Fibroblast of pulmonary artery (primary cell): ENCODE measurements at places on chromosomes 1 and 21.

DNA sequence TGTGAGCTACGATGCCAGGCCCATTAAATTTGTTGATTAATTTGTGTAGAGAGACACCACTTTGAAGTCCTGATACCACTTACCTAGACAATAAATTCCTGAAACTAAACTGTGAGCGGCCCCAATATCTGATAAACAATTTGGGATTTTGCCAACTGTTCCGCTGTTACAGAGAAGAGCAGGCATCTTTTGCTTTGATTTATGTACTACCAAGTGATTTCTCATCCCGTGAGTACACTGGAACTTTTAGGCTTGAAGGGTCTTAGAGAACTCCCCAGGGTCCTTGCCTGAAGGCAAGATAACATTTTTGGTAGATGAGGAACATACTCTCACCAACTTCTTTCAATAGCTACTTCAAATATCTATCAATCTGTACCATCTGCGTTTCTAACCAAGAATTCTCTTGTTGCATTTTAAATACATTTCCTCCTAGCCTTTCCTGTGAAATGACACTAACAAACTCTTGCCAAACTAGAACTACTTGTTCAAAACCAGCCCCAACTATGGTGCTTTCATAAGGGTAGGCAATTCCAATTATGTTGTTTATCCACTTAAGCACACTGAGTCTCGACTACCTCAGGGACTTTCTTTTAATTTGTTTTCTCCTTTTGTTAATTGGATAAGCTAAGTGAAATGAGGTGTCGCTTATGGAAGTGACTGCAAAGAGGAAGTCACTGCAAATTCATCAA, 23.2 kb upstream of the SLC30A1 start:
- DNase-seq, result no peak

DNA sequence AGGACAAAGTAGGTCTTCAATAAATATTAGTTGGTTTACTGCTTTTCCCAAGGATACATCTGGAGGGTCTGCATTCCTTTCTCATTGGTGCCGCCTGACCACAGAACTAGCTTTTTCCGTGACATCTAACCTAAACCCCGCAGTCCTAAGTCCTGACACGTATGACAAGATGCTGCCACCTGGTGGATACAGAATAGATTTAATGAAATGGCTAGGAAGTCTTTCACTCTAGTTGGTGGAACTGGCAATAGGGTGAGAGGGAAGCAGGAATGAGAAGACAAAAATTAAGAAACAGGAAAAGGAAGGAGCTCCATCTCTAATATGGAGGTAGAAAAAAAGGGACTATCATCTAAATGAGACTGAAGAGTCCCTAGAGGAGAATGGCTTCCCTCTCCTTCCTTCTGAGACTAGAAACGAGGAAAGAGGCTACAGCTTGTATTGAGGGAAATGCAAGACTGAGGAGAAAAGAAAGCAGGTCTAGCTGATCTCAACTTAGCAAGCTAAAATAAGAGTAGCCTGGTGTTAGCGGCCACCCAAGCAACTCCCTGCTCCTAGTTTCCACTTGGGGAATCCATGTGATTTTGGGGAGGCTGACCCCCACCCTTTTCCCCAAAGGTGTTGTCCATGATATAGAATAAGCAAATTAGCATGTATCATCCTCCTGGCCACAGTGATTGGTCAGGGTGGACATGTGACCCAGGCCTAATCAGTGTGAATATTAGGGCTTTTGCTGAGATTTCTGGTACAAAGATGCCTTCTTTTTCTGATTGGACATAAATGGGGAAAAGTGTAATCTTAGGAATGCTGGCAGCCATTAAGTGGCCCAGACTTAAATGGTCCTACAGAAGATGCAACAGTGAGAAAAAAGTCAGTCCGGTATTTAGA, 5.9 kb downstream of the RFX5 start:
- peak; percentile 89 for DNase-seq

DNA sequence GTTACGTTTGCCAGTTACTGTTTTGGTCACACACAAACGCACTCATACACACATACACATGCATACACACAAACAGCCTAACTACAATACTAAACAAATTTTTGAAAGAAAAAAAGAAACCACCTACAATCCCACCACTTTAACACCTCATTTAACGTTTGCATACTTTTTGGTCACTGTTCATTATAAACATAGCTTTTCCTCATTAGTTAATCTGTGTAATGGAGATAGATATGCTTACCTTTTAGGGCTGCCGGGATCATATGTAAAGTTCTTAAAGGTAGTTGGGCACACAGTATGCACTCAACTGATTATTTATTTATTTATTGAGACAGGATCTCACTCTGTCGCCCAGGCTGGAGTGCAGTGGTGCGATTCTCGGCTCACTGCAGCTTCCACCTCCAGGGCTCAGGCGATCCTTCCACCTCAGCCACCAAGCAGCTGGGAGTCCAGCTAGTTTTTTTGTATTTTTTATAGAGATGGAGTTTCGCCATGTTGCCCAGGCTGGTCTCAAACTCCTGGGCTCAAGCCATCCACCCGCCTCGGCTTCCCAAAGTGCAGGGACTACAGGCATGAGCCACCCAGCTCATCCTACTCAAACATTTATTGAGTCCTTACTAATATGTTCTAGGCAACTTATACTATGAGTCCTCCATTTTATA, 677 bp upstream of the BCL10 start:
- no peak for DNase-seq

GRCh38 chr1:115325874-115326273, 12.2 kb downstream of the NGF start:
- peak; percentile 42 for DNase-seq

DNA sequence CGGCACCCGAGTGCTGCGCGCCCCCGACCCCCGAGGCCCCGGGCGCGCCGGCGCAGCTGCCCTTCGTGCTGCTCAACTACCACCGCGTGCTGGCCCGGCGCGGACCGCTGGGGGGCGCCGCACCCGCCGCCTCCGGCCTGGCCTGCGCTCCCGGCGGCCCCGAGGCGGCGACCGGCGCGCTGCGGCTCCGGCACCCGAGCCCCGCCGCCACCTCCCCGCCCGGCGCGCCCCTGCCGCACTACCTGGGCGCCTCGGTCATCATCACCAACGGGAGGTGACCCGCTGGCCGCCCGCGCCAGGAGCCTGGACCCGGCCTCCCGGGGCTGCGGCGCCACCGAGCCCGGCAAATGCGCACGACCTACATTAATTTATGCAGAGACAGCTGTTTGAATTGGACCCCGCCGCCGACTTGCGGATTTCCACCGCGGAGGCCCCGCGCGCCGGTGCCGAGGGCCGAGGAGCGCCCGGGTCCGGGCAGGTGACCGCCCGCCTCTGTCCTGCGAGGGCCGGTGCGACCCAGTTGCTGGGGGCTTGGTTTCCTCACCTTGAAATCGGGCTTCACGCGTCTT, 49.0 kb downstream of the SIM2 start:
- DNase-seq, result peak; percentile 42

DNA sequence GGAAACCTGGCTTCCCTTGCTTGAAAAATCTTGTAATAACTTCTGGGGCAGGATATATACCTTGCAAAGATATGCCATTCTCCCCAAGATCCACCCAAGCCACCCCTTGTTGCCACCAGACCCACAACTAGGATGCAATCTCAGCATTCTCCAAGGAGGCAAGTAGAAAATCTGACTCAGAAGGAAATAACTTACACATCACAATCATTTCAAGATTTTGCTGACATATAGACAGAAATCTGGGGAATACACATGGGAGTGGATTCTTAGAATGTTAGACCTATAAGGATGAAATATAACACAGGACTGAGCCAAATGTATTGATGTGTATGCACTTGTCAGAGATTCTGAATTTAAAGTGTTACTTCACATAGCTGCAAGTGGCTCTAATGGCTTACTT, 14.8 kb upstream of the ZDHHC18 start:
- no peak for DNase-seq

DNA sequence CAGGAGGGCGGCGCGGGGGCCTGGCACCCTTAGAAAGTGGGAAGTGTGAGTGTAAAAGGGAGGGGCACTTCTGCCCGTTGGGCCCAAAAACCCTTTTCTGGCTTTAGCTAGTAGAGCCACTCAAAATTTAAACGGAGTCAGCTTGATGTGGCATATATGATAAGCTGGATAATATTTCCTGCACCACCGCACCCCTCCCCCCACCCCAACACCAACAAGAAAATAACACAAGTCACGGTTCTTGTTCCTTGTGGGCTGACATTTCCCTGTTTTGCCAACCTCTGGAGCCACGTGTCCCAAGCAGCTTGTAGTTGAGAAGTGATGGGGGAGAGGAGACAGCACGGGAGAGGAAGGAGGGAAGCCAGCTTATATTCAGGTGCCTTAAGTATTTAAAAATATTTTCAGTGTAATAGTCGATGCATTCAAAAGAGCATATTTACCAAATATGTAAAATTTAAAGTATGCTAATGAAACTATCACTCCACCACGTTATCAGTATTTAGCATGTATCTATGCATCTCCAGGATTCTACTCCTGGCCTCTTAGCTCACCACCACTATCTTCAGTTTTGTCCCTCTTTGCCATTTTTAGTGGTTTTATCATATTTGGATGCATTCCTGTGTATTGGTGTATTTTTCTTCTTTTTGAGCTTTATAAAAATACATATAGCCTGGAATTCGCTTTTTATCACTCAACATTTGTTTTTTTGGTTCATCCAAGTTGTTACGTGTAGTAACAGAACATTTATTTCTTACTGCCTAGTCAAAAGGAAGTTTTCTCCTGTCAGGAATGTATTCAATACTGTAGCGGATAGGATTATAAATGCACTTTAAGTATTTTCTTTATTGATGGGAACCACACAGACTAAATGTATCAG, 773 bp upstream of the DDX59 start:
- peak; percentile 81 for DNase-seq

GRCh38 chr1:109138358-109138757, 24.4 kb downstream of the ELAPOR1 start:
- DNase-seq, result no peak

DNA sequence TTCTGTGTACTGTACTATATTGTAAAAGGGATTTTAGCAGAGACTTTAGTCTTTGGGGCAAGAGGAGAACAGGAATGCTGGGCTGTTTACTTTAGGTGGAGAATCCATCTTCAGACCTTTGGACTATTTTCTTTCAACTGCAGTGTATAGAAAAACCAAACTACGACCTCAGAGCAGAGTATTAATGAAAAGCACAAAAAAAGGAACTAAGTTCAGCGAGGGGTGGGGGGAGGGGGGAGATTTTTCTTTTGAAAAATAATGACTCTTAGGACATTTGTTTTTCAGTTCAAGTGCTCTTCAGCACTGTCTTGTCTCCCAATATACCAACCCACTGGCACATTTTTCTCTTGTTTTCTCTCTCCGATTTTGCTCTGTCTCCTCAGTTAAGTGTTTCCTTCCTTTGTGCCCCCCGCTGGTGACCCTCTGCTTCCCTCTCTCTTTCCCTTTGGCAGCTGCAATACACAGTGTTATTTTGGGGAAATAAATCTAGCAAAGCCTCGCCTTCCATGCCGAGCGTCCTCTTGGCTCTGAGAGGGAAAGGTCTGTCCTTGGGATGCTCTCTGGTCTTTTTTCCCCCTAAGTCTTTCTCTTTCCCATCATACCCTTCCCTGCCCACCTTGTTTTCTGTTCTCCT, 44.8 kb downstream of the ACP6 start:
- DNase-seq, result no peak

GRCh38 chr1:17569200-17570139, 30.0 kb downstream of the ARHGEF10L start:
- DNase-seq, result peak; percentile 90

DNA sequence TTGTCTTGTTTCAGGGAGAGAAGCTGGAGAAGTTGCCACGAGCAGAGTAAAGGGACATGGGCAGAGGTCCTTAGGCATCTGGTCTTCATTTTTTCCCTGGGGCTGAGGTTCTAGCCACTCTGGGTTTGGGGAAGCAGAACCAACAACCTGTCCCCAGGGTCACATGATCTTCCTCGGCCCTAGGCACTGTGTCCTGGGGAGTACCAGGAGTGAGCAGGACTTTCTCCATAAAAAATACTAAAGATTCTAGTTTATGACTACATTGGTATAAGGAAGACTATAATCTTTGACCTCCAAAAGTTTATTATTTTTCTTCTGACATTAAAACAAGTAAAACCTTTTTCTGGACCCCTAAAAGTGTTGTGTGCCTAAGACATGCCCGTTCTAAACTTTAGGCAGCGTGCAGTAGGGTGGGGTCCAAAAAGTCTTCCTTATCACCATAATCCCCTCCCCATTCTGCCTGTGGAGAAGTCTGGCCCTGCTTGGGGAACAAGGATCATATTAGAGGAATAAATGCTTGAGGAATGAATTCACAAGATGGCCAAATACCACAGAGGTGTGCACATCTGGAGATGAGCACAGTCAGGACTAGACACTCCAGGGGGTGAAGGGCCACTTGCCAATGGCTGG, 19.3 kb upstream of the IGSF3 start:
- no peak for DNase-seq
